ENCODE measurements at places on chromosomes 4 and X.

GRCh38 chr4:69056921-69057550 is 39.2 kb upstream of the UGT2B7 start:
- DNase-seq: no peak

DNA sequence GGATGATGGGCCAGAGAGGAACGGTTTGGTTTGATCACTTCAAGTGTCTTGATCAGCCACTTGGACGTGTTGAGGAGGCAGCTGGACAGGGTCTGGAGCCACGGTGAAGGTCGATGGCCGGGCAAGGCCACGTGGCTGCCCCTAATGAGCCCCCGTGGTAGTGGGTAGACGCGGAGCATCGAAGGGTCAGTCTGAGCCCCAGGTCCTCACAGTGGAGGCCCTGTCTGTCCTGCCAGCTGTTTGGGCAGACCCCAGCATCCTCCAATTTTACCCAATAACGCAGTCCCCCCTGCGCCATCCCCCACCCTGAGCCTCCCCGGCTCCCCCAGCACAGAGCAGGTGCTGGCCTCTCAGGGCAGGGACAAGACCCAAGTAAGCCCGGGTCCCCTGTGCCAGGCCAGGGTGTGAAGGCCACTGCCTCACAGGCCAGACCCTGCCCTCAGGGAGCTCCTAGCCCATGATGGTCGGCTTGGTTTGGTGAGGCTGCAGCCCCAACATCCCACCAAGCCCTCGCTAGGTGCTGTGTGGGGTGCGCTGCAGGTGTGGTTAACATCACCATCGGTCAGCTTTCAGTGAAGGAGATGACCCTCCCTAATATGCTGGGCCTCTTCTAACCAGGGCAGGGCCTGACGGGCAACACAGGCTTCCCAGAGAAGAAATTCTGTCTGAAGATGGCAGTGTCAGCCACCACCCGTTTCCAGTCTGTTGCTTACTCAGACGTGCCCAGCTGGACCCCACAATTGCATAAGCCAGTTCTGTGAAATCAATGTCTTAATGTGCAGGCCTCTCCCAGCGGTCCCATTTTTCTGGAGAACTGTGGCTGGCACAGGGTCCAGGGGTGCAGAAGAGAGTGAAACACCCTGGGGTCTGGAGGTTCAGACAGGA is 40.5 kb upstream of the NKX1-1 start:
- no peak for DNase-seq

DNA sequence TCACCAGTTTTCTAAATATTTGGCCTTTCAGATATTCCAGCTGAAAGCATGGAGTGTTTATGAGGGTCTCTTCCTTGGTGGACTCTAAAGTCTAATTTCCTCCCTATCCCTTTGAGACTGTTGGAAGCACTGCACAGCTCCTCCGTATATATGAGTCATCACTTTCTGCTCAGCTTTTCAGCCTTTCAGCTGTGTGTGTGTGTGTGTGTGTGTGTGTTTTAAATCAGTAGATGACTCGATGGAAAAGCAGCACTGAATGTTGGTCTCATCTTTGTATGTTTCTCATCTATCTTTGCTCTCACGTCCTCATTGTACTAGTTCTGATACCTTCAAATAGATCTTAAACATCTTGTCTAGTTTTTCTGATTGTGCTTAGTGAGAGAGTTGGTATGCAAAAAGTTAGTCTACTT is 81.6 kb downstream of the ZFX start:
- DNase-seq: no peak

DNA sequence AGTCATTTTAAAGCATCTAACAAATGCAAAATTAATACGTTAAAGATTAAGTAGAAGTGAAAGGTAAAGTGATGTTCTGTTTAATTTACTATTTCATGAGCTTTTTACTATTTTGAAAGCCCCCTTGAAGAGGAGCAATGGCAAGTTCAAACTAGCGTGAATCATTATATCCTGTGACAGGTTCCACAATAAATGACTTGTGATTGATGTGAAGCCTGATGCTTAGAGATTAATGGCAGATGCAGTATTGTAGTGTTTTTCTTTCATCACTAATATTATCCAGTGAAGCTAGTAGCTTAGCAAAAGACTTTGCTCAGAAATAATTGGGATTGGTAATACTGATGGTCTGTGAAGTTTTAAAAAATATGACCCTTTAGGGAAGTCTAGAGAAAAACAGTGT is 57.3 kb downstream of the STOX2 start:
- no peak for DNase-seq

GRCh38 chr4:177810220-177810619 is 368.0 kb upstream of the AGA start:
- DNase-seq: no peak

DNA sequence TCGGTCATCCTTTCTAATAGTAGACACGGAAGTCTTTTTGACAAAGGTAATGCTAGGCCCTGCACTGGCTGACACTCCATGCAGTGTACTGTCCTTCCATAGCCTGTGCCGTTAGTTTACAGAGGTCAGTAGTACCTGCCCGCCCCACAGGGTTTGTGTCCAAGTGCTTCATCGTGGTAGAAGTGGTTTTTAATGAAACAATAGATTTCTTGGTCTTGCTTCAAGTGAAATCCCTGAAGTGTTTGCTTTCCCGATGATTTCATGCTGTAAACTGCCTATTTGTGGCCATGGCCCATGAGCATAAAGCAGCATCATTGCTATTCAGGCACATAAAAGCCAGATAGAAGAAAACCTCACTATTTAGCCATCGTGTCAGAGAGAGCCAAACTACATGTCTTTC is 139.3 kb downstream of the GPR143 start:
- peak; percentile 43 for DNase-seq

DNA sequence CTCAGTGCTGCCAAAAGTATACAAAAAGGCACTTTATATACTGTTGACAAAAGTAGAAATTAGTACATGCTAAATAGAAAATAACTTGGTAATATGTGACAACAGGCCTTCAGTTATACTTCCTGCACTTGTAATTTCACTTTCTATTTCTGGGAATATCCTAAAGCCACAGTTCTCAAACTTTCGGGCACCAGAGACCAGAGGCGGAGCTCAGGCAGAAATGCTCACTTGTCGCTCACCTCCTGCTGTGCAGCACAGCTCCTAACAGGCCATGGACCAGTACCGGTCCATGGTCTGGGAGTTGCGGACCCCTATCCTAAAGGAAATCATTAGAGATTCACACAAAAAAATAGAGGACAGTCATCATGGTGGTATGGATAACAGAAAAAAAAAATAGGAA is 25.7 kb downstream of the ACSL4 start:
- DNase-seq: no peak

DNA sequence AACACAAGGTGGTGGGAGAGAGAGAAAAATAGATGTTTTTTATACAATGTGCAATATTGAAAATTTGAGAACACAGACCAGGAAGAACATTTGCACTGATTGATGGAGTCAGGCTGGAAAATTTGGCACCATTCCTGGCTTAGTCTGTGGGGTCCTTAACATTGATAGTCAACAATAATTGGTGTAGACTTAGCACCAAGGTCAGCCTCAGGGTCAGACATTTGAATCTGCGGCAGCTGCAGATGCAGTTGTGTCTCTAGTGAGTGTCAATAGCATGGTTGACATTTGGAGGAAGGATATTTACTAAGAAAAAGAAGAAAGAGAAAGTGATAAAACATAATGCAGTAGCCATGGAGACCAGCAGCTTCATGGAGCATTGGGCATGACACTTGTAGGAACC is 31.5 kb upstream of the GLRA3 start:
- DNase-seq: peak; percentile 16

GRCh38 chr4:13881892-13882291 is 254.4 kb upstream of the BOD1L1 start:
- no peak for DNase-seq
